ENCODE measurements at places on chromosomes 6 and 20.
A peak's percentile ranks its signal among the peaks of the same experiment; 100 is the strongest.

- DNase-seq = no peak
Observed at GRCh38 chr6:21158149-21158548, 435.4 kb upstream of the SOX4 start.

DNA sequence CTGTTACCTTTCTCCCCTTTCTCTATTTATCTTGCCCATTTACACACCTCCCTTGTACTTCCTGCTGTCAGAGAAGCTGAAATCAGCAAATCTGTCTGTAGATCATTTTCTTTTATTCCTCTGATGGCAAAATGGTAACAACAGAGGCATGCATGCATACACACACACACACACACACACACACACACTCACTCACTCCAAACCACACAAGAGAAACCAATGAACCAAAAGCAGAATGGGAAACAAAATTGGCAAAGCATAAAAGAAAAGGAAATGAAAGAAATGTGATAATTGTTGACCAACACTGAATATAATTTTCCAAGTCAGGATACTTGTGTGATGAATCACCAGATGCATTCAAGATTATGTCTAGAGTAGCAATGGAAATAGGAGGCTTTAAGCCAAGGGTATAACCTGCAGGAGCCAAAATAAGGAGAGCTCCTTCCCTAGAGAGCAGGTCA, 172.4 kb downstream of the PLCB4 start:
- DNase-seq = peak; percentile 60

- DNase-seq = no peak
Observed at GRCh38 chr6:24584382-24584720, 61.6 kb downstream of the KIAA0319 start.

DNA sequence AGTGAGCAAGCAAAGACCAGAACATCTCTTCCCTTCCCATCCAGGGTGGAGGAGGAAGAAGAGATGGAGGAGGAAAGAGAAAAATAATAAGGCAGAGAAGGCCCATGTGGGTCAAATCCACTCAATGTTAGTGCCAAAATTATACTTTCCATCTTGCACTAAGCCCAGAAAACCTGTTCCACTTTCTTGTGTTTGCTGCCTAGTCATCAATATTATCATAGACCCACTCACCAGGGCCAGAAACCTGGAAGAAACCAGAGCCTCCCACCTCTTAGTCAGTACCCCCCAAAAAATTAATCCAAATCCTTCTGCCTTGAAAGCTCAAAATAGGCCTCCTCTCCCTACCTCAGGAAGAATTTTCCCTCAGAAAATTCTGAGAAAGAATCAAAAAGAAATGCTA, 171.1 kb downstream of the SOD2 start:
- no peak for DNase-seq

DNA sequence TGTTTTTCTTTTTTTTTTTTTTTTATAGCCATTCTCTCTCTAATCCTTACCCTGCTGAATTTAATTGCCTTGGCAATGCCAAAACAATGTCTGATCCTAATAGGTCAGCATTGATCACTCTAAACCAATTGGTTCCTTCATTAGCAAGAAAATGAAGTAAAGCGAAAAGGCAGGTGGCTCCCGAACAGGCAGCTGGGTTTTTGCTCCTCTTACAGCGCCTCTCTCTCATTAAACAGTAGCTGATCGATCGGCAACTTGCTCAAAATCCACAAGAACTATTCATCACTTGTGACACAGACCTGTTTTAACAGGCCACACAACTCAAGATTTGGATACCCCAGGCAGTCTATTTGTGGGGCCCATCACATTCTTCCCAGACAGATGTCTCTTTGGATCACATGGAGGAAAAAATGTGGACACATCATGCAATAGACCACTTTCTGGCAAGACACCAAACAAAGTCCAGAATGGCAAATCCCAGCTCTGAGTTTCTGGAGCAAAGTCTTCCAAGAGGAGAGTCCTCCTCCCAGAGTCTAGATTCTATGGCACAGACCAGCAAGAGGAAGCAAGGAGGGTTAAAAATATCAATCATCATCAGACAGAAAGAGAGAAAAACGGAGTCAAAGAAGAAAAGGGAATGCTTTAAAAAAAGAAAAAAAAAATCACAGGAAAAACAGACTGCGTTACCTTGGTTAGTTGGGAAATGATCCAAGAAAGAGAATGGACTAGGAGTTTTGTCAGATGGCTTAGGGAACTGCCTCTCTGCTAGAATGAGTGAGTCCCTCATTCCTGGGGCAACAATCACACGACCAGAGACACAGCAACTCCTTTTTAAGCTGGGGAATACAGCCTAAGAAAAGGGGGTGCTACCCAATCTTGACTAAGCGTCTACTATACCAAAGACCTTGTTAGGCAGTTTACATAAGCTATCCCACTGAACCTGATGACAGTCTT, 247.8 kb downstream of the BTBD9 start:
- no peak for DNase-seq

DNA sequence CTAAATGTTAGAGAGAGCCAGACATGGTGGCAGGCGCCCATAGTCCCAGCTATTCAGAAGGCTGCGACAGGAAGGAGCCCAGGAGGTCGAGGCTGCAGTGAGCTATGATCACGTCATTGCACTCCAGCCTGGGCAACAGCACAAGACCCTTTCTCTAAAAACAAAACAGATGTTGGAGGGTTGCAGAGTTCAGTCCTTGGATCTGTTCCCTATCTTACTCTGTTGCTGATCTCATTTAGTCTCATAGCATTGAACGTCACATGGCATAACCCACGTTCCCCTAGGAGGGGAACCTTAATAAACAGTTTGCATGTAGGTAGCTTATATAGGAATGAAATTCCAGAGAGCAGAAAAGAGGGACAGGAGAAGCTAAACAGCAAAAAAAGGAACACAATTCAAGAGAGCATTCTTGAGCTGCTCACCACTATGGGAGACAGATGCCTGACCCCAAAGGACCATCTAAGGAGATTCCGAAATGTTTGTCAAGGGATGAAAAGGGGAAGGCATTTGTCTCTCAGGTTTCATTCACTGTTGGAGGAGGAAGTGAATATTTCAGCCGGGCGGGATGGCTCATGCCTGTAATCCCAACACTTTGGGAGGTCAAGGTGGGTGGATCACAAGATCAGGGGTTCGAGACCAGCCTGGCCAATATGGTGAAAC, 54.6 kb upstream of the PIM1 start:
- no peak for DNase-seq

DNA sequence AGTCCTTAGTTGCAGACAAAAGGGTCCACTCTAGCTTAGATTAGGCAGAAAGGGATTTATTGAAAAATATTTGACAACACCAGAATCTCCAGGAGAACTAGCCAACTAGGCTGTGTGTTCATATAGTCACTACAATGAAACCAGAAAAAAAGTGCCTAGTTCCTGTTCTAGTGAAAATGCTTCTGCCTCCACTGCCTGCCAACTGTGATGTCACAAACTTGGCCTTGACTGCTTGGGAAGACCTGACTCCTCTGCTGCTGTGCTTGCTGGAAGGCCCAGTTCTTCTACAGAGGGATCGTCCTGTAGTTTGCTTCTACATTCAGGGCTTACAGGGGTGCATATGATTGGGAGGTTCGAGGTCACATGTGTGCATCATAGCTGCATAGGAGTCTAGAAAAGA, 40.3 kb upstream of the XRN2 start:
- no peak for DNase-seq

DNA sequence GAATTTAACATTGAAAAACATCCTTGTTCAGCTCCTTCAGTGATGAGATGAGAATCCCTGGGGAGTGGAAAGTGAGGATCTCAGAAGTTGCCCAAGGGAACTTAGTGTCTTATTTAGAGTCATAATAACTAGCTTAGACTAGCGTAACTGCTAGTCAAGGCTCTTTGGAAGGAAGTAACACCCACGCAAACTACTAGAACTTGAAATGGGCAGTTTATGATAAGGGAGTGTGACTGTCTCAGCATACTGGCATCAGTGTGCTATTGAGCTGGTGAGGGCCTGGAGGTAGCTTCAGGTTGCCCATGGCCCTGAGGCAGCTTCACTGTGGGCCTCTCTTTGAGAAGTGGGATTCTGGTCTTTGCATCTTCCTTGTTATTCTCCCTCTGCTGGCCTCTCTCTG, 40.1 kb downstream of the SLX4IP start:
- DNase-seq = no peak

GRCh38 chr20:49397525-49397924, 84.9 kb downstream of the KCNB1 start:
- peak; percentile 16 for DNase-seq

GRCh38 chr20:41161886-41162285, 24.5 kb downstream of the PLCG1 start:
- no peak for DNase-seq

DNA sequence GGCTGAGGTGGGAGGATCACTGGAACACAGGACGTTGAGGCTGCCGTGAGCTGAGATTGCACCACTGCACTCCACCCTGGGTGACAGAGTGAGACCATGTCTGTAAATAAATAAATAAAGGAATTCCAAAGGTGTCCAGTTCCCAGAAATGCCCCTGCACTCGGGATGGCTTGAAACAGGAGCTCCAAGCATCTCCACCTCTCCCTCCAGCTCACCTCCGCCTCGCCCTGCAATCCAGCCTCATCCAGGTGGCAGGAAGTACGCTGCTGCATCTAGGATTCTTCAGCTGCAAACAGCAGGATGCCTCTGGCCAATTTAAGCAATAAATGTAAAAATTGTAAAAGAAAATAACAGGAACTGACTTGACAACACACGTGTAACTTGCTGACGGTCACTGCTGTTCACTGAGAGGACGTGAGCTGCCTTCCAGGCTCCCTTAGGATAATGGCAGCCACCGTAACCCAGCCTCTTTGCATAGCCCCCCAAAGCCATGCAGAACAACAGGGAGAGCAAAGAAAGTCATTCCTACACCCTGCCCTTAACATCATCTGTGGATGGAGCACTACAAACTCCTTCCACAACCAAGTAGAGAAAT, 11.4 kb upstream of the GRM4 start:
- no peak for DNase-seq

- DNase-seq = no peak
Observed at GRCh38 chr6:105372142-105372848, 30.6 kb downstream of the PREP start.

DNA sequence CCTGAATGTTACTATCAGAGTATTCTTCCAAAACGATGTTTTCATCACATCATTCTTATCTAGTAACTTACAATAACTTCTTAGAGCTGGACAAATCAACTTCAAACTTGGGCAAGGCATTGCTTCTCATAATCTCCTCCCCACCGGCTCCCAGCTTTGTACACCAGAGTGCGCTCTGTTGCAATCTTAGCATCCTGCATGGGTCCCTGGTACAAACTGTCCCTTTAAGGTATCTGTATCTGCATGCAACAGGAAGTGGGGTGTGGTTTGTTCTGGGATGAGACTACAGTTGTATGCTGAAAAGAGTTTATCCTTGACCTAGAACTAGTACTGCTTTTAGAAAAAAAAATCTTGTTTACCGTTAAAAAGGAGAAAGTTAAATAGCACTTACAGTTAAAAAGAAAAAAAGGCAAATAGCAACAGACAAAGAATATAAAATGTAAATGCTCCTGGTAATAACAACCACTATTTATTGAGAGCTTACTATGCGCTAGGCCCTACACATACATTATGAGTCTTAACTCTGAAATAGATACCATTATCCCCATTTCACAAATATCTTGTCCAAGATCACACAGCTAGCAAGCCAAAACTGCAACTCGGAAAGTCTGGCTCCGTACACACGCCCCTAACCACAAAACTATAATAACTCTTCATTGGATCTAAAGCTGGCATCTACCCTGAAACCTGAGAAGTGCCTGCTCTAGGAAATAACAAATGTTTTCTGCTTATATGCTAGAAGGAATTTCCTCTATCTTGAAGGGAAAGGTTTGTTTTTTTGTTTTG, 9.8 kb upstream of the HECA start:
- DNase-seq = peak; percentile 57

DNA sequence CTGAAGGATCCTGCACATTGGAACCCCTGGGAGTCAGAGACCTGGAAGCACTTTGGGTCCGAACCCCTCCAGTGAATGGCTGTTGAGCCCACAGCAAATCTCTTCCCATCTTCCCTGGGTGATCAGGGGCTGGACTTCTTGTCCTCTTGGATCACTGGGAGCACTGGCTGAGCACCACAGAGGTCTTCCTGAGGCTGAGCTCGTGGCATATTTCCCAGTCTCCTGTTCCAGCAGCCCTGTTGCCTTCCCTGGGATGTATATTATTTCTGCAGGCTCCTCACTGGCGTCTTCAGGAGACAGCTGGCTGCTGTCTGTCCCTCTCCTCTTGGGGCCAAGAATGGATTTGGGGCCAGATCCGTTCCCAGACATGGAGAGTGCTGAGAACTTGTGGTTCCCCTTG, 43.4 kb downstream of the PTK7 start:
- no peak for DNase-seq

DNA sequence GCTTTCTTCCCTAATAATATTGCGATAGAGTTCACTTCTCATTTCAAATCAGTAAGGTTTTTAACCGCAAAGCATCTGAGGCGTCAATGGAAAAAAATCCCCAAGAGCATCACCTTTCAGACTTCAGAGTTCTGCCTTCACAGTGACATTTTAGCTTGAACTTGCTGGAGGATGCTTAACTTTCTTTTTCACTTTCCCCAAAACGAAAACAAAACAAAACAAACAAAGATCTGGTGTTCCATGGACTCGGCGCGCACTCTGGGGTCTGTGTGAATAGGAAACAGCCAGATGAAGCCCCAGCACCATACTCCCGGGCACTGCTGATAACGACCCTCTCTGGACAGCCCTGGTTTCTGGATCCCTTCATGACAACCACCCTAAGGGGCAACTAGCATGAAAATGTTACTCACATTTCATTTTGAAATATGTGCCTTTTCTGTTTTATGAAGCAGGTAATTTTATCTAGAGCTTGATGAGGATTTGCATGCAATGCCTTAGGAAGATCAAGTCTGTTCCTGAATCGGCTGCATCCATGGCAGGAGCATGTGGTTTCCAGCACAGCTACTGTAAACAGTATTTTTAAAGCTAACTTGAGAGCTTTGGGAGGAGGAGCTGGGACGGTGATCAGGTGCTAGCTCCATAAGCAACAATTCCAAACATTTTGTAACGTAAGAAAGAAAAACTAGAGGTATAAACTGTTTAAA, 44.5 kb downstream of the RAMACL start:
- no peak for DNase-seq

DNA sequence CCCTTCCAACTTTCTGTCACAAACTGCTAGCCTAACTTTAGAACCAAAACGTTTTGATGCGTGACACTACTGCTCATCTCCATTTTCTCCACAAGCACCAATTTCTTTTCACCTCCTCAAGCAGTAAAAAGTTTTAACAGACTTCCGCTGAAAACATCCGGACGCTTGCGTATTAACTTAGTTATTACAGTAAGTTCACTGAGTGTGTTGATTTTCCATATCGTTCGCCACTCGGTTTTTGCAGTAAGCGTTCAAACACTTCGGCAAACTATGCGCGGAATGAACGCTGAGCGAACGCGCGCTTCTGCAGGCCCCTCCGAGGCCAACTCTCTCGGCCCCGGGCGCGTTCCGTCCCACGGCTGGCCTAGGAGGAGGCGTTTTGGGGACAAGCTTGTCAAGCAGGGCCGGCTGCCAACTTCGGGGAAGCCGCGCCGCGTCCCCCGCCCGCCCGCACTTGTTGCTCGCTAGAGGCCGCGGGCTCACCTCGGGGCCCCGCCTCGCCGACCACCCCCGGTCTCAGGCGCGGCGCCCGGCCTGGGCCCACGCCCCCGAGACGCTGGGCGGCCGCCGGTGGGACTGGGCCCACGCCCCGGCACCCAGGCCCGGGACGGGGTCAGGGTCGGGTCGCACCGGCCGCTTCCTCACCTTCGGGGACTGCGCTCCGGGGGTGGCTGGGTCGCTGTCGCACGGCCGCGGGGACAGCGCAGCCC, 945 bp downstream of the PHF10 start:
- peak; percentile 54 for DNase-seq

All from ACHN (cell line).